T-helper 1 cell (primary cell): ENCODE measurements at places on chromosomes 3 and 15.

GRCh38 chr15:85423256-85423655, 42.9 kb downstream of the AKAP13 start:
- DNase-seq = no peak

- DNase-seq = no peak
Observed at GRCh38 chr3:111548092-111548491, 6.1 kb downstream of the CD96 start.

GRCh38 chr3:131616719-131617118, 113.9 kb upstream of the MRPL3 start:
- no peak for DNase-seq

- no peak for DNase-seq
Observed at GRCh38 chr3:147119989-147120388, 286.4 kb downstream of the ZIC4 start.

DNA sequence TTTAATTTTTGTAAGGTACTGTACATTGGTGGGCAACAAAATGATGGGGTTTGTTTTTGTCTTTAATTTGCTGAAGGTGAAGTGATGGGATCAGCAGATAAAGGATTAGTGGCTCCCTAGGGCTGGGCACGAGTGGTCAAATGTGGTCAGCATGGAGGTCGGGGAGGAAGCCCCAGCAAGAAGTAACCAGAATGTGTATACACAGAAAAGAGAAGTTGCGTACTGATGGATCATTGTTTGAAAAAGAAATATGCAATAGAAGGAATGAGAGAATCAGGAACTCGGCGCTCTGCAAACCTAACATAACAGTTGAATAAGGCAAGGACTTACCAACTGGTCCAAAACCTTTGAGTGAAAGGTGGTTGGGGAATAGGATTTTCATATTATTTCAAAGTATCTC, 1.5 kb downstream of the TMOD2 start:
- no peak for DNase-seq

- no peak for DNase-seq
Observed at GRCh38 chr3:18144571-18144970, 280.6 kb downstream of the SATB1 start.

DNA sequence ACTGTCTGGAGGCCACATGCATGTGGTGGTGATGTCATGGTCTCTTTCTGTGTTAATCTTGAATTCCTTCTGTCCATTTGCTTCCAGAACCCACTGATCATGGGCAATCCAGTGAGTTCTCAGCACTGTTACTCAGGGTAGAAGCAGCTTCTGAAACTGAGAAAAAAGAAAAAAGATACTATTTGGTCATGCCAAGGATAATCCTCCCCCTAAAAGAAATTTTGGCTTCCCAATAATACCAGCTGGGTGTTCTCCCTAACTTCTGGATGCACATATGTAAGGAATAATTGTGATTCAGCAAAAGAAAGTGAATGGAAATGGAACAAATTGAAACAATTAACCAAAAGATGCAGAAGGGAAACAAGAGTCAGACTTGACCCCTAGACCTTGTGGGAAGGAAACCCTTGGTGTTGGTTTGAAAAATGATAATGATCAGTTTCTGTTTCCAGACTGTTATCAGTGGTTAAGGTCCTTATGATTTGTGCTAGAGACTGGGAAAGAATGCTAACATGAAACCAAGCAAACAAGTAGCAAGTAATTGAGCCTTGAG, 92.3 kb downstream of the RBMS3 start:
- DNase-seq = no peak

DNA sequence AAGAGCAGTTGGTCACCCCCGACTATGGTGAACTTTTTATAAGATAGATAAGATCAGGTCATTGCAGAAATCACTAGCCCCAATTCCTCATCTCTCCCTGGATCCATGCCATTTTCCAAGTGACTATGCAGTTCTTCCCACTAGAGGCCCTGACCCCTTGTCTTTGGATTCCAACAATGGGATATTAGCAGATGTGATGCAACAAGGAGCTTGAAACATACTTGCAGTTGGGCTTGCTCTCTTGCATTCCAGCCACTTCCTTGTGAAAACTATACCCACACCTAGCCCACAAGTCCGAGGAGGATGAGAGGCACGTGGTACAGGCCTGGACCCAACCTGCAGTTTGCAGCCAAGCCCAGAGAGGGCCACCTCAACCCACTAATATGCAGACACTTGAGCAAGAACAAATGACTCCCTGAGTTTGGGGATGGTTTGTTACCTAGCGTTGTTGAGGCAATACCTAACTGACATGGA, 60.6 kb downstream of the SUCLG2 start:
- DNase-seq = no peak

GRCh38 chr3:136694321-136694720, 57.9 kb downstream of the STAG1 start:
- DNase-seq = no peak

DNA sequence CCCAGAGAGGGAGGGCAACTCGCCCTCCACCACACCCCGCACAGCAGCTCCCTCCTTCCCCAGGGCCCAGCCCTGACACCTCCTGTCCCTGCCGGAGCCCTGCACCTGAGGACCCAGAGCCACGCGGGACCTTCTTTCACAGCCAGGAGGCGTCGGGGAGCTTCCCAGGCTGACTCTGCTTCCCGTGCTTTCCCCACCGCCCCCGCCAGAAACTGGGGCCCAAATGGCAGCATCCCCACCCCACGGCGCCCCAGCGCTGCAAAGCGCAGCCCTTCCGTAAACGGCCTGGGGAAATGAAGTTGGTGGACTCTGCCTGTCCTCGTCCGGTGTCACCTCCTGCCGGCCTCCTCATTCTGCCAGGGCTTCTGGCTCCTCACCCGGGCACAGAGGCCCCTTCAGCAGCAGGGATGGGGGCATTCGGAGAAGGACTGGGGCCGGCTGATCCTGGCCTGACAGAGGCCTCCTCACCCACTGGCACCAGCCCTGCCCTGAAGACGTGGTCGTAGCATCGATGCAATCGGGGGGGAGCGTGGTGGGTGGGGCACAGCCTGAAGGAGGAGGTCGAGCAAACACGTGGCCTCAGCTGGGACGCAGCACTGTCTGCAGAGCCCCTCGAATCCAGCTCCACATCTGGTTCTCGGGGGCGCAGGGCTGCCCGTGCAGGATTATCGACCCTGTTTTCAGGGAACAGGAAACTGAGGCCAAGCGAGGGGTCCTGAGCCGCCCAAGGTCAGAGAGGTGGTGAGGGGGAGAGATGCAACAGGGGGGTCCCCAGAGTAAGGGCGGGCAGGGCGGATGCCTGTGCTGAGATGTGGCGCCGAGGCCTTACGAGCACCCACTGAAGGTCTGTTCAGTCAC, 235.4 kb downstream of the XXYLT1 start:
- DNase-seq = no peak
